Prostate gland (tissue), 2 donors: ENCODE measurements at places on chromosomes 3 and 15. TPM values are rescaled to one million over a fixed set of nuclear protein-coding genes. Genes with fewer than 3 reads are reported as not detected.
A peak's percentile ranks its signal among the peaks of the same experiment; 100 is the strongest.

DNA sequence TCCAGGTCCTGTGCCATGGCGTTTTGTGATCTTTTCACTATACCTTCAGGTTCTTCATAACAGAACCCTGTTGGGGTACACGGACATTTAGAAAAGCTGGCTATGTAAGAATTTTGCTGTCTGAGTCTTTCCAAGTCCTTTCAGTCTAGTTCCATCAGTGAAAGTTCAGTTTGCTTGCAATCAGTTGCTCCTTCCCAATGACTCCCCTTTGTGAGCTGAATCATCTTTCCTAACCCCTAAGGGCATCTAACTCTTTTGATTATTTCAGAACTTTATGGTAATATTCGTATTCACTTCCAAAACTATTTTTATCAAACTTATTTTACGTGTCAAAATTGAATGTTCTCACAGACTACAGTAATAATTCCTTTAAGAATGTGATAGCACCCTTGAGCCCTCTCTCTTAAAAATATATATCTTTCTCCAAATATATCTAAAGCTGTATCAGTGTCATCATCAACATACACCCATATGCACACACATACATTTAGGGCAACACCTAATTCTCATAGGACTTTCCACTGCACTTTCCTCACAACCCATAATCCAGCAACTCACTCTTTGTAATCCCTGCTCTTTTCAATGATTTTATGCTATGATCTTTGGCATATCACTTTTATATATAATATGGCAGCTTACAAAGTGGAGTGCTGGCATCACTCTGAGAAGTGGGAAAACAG is 263.7 kb downstream of the GBE1 start:
- no peak for DNase-seq

- no peak for DNase-seq
These were observed 17.9 kb downstream of the CP start for GRCh38 chr3:149203758-149204157.

DNA sequence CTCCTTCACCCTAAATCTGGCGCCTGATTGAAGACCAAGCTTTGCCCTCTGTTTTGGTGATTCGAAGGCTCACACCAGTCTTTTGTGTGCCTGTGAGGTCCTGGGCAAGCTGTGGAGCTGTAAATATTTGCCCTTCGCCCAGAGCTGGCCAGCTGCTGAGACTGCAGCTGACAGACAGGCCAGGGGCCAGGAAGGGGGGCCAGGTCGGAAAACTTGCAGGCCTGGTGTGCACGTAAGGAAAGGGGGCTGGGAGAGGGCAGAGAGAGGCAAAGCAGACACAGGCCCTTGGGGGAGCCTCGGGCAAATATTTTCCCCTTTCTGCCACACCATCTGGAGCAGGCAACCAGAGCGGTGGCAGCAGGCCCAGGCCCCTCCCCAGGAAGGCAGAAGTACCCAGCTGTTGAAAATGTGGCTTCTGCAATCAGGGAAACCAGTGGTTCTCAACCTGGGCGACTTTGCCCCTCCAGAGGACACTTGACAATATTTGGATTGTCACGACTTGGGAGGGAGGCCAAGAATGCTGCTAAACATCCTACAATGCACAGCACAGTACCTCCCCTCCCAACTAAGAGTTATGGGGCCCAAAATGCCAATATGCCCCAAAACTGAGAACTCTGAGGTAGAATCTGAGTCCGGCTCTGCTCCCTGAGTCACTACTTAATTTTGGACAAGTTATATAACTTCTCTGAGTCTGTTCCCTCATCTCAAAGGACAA is 2.5 kb downstream of the PDZRN3 start:
- peak; percentile 85 for DNase-seq

SLC28A2 gene
- total RNA-seq = 0.51 TPM

RTP1 gene
- not detected for total RNA-seq

GRCh38 chr15:31297575-31298456 is 28.8 kb upstream of the KLF13 start:
- DNase-seq = no peak

- no peak for DNase-seq
These were observed 140.7 kb upstream of the MEF2A start for GRCh38 chr15:99424978-99425656.

CCR9 gene
- not detected for total RNA-seq

DNA sequence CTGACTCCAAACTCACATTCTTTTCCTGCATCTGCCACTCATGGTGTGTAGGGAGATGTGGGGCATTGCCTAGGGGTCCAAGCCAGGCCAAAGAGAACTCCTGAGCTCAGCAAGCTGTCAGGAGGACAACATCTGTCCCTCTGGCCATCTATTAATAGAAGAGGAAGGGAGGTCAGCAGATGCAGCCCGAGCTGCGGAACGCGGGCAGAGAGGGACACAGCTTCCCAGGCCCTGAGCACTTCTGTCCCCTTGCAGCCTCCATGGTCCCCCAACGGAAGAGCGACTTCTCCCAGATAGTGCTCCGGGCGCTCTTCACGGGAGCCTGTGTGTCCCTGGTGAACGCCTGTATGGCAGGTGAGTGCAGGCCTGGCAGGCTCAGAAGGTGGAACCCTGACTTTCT is 37.3 kb upstream of the PDE8A start:
- DNase-seq = no peak

SLC25A38 gene
- 36.7 TPM for total RNA-seq

GRCh38 chr3:12870942-12871341 is 29.6 kb upstream of the RPL32 start:
- DNase-seq = no peak

- peak; percentile 58 for DNase-seq
These were observed 613 bp downstream of the ATP1B3 start for GRCh38 chr3:141876891-141877621.

ADCY5 gene
- 69.6 TPM for total RNA-seq

DNA sequence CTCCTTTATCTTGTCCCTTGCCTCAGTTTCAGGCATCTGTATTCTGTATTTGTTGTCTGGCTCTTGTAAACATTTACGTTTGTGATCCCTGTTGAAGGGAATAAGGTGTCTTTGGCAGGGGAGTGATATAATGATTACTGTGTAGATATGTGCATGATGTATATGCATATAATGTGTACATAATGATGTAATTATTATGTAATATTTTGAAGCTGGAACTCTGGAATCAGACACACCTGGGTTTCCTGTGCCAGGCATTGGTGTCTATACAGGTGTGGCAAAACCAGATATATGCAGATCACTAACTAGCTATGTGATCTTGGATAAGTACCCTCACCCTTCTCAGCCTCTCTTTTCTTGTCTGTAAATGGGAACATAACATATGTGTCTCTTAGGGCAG is 241.2 kb upstream of the FEZF2 start:
- DNase-seq = no peak

DNAH1 gene
- 18.7 TPM for total RNA-seq

DNA sequence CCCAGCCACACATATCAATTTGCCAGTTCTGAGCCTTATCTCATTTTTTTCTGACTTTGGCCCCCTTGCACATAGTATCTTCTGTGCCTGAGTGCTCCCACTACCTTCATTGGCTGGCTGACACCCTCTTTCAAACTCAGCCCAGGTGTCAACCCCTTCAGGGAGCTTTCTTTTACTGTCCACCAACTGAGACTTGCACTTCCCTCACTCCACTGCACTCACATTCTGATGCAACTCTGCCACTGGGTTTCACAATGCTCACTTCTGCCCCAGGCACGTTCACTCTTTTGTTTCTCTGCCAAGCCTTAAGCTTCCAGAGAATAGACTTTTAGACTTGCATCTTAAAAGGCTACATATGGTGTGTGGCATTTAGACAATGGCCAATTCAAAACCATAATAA is 101.5 kb upstream of the CBLB start:
- peak; percentile 13 for DNase-seq

DNA sequence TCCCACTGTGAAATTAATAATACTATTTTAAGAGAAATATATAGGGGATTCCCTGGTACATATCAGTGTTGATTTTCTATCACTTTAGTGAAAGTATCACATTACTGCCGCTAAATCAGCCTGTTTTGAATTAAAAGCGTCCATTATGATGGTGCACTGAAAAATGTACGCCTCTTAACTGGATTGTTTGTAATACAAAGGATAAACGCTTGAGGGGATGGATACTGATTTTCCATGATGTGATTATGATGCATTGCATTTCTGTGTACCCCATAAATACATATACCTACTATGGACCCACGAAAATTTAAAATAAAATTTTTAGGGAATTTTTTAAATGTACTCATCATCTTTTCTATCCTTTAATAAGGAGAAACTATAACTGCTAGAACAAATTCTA is 478.6 kb downstream of the MAGI1 start:
- DNase-seq = no peak

GRCh38 chr3:77281721-77282120 is 241.8 kb downstream of the ROBO2 start:
- DNase-seq = no peak

MEX3B gene
- 0.73 TPM for total RNA-seq

DNA sequence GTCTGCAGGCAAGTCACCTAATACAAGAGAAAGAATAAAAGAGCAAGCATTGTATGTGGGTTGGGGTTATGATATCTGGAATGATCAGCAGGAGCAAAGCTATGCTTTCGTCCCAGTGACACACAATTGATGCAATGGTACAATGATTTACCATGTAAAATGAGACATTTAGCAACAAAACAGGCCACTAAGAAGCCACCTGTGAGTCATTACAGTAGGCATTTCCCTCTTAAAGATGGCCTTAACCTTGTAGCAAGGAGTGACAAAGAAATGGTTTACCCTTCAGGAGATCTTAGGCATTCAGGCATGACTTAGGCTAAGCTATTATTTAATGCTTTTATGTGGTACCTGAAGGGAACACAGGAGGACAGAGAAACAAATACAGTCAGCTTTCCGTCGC is 373.3 kb upstream of the RBMS3 start:
- DNase-seq = no peak

- DNase-seq = no peak
These were observed 1.2 kb downstream of the CCDC9B start for GRCh38 chr15:40339621-40339945.

- DNase-seq = no peak
These were observed 993.2 kb downstream of the OTOL1 start for GRCh38 chr3:162489853-162490252.

GRCh38 chr3:66938338-66938963 is 59.7 kb upstream of the KBTBD8 start:
- peak; percentile 19 for DNase-seq

DNA sequence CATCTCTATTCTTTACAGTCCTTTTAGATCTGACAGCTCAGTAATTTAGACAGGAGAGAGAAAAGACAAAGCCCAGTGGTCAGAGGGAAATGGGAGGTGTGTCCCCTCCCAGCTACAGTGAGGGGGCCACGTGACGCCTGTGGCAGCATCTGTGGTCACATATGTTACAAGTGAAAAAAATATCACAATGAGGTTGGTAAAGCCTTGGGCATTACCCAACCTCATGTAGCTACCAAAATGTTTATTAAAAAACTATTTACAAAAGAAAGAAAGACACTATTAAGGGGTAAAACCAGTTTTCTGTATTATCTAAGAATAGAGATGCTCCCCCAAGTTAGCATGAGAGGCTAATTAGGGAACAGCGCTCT is 42.9 kb upstream of the PLCL2 start:
- DNase-seq = no peak

PIERCE2 gene
- total RNA-seq = 4.6 TPM

CAMKV gene
- 0.97 TPM for total RNA-seq

- DNase-seq = peak; percentile 51
These were observed 51.6 kb upstream of the CP start for GRCh38 chr3:149273096-149273751.
